ENCODE measurements at places on chromosomes 12 and 14.

GRCh38 chr14:34324363-34324795, 137.7 kb downstream of the SPTSSA start:
- DNase-seq, result peak; percentile 30

DNA sequence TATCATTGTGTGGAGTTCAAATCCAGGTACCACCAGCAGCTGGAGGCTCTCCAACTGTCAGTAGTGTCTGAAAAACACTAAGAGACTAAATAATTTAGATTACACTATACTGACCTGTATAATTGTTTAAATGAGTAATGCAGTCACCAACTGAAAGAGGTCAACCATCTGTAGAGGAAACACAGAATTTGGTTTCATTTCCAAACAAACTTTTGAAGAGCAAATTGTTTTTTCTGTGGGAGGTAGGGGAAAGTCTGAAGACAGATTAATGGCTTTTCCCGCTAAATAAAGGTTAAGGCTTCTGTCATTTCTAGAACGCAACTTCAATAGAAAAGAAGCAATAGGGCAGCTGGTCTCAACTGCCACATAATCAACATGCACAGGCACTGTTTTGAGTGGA, 462.6 kb downstream of the PRKD1 start:
- no peak for DNase-seq

GRCh38 chr12:49809381-49809905, 18.8 kb downstream of the NCKAP5L start:
- DNase-seq, result no peak

DNA sequence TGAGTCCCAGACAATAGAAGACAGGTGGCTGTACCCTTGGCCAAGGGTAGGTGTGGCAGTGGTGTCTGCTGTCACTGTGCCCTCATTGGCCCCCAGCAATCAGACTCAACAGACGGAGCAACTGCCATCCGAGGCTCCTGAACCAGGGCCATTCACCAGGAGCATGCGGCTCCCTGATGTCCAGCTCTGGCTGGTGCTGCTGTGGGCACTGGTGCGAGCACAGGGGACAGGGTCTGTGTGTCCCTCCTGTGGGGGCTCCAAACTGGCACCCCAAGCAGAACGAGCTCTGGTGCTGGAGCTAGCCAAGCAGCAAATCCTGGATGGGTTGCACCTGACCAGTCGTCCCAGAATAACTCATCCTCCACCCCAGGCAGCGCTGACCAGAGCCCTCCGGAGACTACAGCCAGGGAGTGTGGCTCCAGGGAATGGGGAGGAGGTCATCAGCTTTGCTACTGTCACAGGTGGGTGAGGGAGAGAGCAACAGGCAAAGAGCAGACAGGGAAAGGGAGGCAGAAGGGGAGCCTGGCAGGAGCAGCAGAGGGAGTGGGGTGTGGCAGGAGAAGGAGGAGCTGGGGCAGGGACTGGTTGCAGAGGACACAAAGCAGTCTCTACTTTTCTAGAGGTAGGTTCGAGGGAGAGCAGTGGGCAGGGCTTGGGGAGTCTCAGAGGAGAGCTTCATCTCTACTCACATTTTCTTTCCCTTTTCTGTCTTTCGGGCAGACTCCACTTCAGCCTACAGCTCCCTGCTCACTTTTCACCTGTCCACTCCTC, 452 bp downstream of the INHBE start:
- DNase-seq, result peak; percentile 56

DNA sequence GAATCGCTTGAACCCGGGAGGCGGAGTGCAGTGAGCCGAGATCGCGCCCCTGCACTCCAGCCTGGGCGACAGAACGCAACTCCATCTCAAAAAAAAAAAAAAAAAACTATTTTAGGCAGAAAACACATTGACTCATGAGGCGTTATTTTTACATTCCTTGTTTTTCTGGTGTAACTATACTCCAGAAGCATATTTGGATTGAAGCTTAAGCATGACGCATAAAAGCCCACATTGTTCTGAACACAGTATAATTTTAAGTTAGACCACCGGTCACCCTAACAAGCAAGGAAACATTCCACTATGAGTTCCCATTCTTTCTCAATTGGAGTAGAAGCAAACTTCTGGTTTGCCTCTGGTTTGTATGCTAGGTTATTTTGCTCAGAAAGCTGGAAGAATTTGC, 173.0 kb downstream of the MYRFL start:
- DNase-seq, result no peak

DNA sequence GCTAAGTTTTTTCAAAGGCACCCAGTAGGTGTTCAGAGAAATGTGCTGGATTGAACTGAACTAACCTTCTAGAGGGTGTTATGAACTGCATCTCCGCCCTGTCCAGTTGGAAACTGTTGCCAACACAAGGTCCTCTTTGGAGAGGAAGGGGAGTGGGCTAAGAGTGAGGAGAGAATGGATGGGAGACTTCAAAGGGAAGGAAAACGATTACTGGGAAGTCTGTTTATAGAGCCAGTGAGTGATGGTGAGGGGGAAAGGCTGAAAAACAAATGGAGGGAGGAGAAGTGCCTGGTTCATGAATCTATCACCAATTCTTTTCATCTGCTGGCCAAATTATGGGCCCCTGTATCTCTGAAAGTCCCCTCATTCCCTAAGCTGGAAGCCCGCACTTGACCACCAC, 86.0 kb upstream of the TBX5 start:
- no peak for DNase-seq

- DNase-seq, result no peak
Measured at GRCh38 chr12:71786829-71787228, 32.2 kb downstream of the RAB21 start.

DNA sequence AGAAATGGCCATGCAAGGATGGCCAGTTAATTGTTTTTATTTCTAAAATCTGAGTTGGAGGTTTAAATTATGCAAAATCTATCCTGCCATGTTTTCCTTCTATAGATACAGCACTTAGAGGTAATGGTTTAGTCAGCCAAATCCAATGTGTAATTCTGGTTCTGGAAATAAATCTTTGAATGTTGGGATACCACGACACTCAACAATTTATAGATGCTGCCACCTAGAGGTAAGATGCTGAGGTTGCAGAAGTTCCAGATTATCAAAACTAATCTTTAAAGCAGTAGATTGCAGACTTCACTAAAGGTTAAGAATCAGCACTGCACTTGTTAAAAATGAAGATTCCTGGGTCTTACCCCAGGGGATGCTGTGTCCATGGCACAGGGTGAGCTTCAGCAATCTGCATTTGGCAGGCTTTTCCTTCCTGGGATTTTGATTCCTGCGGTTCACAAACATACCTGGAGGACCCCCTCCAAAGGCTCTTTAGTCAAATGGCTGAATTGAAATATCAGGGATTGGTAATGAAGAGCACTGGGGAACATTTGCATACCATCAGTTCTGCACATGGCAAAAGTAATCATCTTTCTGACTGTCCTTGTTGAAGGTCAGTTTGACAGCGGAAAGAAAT, 53.4 kb upstream of the ANO4 start:
- DNase-seq, result peak; percentile 44

DNA sequence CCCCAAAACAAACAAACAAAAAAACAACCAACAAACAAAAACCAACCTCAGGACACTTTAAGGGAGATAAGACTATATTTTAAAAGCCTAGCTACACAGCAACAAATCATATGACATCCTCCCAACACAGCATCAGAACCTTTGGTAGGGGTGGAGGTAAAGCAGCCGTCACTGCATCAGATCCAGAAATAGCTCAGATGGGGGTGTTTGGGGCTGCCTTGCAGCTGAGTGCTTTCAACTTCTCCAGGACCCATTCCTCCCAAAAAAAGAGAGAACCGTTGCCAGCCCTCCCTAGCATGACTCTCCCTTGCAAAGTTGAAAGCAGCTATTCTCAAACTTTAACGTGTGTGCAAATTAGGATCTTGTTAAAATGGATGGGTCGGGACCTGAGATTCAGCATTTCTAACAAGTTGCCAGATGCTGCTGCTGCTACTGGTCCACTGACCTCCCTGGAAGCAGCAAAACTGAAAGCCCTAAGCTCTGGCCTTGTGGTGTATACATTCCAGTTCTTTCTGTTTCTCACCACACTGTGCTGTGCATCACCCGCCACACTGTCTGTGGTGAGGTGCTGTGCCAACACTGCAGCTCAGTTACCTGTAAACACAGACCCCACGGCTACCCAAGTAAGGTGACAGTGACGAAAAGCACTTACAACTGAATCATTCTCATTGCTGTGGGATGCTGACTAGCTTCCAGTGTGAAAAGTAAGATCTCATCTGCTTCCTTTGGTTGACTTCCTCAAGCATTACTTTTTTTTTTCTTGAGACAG, 54.0 kb downstream of the SLC38A1 start:
- DNase-seq, result no peak

DNA sequence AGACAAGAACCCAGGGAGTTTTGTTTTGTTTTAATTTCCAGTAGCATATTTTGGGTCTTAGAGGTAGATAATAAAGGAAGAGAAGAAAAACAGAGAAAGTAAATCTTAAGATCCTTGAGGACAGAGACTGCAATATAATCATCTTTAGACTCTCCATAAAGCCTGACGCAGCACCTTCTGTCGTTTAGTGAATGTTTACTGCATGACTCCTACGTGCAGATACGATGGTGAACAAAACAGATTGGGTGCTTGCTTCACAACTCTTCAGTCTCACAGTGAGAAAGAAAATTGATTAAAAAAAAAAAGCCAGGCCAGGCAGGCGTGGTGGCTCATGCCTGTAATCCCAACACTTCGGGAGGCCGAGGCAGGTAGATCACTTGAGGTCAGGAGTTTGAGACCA, 86.9 kb downstream of the STON2 start:
- no peak for DNase-seq

DNA sequence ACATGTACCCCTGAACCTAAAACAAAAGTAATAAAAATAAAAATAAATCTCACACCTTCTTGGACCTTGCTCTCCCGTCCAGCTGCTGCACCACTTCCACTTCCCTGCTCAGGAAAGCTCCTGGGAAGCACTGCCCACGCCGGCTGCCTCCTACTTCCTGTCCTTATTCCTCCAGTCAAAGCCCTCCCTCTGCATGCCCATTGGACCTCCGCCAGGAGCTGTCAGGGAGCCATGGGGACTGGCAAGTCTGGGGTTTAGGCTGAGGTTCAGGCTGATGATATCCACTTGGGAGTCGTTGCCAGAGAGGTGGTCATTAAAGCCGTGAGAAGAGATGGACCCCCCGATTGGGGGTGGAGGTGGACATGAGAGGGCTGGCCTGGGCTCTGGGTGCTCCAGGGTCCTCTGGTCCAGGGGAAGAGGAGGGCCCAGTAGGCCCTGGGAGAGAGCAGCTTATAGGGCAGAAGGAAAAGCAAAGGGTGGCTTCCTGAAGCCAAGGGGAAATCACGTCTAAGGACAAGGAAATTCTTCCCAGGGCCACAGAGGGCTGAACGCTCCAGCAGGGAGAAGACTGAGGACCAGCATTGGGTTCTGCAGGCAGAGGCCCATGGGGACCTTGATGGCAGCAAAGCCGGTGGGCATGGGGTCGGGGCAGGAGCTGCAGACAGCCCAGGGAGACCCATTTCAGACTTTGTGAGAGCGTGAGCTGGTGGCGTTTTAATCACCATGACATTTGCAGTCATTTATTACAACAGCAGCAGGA, 78.7 kb downstream of the FZD10 start:
- no peak for DNase-seq

DNA sequence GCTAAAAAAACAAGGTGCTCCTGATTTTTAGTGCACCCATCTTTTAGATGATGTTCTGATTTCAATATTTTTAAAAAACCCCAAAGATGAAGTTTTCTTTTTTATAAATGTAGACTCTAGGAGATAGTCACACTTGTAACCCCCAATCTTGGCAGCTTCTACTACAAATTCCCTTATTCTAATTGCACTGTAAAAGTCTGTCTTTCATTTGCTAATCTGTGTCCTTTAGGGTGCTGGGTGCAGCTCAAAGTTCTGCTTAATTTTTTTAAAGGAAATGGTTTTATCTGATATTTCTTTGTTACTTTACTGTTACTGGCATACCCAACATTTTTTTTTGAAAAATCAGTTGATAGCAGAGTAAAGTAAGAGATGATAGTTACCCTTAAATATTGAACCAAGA, 172.0 kb downstream of the TRHDE start:
- DNase-seq, result no peak

GRCh38 chr14:49249022-49249421, 337.2 kb downstream of the RPS29 start:
- DNase-seq, result no peak

DNA sequence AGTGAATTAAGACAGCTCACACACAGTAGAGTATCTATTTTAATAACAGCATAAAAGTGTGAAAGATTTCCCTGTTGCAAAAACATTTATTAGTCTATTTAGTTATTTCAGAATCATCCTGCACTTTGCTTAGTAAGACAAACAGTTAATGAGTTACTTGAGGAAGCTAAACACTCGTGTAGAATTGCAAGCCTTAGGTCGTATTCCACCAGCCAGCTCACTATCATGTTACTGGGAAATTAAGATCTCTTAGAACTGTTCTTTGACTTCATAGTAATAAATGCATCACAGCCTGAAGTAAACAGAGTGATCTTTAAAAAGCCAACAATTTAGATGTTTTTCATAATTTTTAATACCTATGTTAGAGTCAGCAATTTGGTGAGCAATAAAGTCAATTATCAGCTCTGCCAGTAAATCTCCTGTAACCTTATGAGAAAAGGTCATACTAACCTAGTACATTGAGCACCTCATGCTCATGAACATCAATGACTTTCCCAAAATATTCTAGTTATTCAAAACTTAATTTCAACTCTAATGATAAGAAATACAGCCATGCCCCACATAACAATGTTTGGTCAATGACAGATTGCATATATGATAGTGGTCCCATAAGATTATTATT, 26.7 kb upstream of the ETNK1 start:
- DNase-seq, result no peak

DNA sequence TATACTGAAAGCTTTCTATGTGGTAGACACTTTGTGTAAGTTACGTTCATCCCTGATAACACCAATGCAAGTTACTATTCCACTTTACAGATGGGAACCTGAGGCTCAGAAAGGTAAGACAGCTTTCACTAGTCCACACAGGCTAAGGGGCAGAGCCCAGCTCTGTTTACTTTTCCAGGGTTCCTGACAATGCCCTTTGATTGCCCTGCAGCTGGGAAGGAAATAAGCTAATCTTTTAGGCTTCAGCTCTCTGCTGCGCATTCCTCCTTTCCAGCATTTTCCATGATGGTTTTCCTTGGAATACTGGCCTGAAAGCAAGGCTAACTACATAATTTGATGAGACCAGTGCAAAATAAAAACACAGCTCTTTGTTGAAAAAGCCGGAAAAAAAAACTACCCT, 185.7 kb upstream of the BTG1 start:
- DNase-seq, result no peak

Measured in NCI-H526 (cell line).